SK-N-MC (cell line): ENCODE measurements at places on chromosomes 7 and 10.

- no peak for DNase-seq
Observed at GRCh38 chr7:85039196-85039923, 147.5 kb downstream of the SEMA3D start.

DNA sequence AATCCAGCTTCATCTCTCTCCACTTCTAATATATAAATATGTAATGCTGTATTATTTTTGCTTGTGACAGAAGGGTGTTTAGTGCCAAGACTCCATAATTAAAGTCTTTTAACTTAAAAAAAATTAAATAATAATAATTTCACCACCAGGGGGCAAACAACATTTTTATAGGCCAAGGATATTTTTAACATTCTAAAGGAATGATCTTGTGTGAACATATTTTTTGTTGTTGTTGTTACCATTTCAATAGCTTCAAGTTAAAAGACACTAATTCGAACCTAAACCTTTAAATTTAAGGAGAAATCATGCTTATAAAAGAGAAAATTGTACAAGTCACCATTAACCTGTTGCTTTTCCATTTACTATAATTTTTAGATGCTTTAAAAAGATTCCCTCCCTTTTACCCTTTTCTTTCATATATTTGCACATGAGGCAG is 7.5 kb upstream of the DNAJC1 start:
- no peak for DNase-seq

DNA sequence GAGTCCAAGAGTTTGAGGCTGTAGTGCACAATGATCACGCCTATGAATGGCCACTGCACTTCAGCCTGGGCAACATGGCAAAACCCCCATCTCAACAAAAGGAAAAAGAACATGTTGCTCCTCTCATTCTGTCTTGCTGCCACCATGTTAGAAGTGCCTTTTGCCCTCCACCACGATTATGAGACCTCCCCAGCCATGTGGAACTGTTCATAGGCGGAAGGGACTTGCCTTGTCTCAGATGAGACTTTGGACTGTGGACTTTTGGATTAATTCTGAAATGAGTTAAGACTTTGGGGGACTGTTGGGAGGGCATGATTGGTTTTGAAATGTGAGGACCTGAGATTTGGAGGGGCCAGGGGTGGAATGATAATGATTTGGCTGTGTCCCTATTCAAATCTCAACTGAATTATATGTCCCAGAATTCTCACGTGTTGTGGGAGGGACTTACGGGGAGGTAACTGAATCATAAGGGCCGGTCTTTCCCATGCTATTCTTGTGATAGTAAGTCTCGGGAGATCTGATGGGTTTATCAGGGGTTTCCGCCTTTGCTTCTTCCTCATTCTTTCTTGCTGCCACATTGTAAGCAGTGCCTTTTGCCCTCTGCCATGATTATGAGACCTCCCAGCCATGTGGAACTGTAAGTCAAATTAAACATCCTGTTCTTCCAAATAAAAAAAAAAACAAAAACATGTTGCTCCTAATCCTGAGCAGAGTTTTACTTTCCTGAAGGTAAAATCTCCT is 22.3 kb downstream of the DLG5 start:
- DNase-seq: no peak

DNA sequence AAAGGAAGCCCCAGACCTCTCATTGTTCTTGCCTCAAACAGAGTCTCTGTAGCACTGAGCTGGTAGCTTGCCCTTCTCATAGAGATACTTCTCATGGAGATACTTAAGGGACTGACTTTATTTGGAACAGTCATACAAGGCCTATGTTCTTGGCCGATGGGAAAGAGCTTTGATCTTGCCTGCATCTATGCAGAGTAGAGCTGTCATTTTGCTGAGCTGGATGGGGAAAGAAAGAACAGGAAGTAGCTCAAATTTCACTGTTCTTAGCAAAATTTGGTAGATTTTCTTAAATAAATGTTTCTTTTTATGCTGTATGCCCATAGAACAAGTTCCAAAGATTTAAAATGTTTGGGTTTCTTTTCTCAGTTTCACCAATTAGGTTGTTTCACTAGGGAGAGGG is 119.3 kb upstream of the SEC61G start:
- no peak for DNase-seq

GRCh38 chr10:62654966-62655336 is 149.6 kb upstream of the ADO start:
- DNase-seq: no peak

DNA sequence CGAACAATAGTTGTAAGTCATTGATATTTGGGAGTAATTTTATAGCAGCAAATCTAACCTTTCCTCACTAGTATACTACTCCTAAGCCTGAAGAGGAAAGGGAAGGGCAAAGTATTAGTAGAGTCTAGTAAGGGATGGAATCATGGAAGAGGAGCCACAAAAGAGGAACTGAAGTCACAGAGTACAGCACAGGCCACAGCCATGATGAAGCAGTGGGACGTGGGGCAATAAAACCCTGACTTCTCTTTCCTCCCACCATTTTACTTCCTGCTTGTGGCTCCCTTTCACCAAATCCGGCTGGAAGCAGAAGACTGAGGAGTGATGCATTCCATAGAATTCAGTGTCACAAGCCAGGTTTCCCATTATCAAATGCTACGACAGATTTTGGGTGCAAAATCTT is 58.7 kb downstream of the CABCOCO1 start:
- DNase-seq: no peak

- no peak for DNase-seq
Observed at GRCh38 chr7:148906707-148907498, 22.8 kb upstream of the EZH2 start.

DNA sequence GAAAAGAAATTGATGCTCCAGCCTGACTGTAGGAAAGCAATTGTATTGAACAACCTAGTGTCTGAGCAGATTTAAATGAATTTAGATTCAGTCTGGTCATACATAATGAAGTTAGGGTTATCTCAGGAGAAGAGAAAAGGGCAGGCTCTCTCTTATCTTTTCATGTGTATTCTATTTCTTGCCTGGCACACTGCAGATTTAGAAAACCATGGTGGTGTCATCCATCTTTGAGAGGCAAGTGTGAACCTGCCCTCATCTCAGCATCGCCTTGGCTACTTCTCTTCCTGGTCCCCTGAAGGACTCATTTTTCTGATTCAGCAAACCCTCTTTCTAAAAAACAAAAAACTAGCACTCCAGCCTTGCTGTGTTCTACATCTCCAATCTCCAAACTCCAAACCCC is 137.7 kb downstream of the LRRC4 start:
- no peak for DNase-seq

GRCh38 chr10:70843333-70843732 is 27.6 kb downstream of the SGPL1 start:
- no peak for DNase-seq

GRCh38 chr10:71555087-71555723 is 158.5 kb downstream of the CDH23 start:
- DNase-seq: no peak

DNA sequence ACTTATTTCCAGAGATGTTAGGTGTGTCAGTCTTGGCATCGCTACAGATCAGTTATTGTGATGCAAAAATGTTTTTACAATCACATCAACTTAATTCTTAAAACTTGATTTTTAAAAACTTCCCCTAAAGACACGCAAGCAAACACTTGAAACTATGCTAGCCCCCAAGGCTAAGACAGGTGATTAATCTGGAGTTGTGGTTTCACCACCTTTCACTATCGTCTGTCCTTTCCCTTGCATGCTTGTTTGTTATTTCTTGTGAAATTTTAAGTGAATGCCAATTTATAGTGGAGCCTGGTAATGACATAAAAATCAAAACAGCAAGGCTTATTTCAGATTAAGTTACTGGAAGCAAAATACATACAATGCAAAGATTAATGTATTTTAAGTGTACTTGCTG is 70.4 kb downstream of the SLC35B4 start:
- DNase-seq: no peak

DNA sequence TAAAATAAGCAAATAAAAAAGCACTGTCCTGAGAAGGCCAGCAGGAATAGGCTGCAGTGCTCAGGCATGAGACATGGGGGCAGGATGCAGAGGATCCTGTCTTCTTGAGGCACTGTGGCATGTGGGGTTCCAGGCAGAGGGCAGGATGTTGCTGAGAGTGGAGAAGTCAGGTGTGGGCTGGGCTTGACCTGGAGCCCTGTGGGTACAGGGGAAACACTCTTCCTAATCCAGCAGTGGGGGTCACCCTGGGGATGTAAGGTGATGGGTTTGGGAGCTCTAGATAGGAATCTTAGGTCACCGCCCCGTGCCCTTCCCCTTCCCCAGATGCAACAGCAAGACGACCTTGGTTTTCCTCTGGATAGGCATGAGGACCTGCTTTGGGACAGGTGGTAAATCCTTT is 13.6 kb downstream of the SUMF2 start:
- DNase-seq: no peak

- DNase-seq: no peak
Observed at GRCh38 chr7:158924956-158925355, 68.6 kb downstream of the DYNC2I1 start.

- DNase-seq: no peak
Observed at GRCh38 chr7:96786261-96786997, 76.8 kb upstream of the SEM1 start.

- no peak for DNase-seq
Observed at GRCh38 chr10:48705401-48705938, 20.8 kb downstream of the WDFY4 start.

- no peak for DNase-seq
Observed at GRCh38 chr10:103473261-103473671, 5.8 kb downstream of the CALHM3 start.

DNA sequence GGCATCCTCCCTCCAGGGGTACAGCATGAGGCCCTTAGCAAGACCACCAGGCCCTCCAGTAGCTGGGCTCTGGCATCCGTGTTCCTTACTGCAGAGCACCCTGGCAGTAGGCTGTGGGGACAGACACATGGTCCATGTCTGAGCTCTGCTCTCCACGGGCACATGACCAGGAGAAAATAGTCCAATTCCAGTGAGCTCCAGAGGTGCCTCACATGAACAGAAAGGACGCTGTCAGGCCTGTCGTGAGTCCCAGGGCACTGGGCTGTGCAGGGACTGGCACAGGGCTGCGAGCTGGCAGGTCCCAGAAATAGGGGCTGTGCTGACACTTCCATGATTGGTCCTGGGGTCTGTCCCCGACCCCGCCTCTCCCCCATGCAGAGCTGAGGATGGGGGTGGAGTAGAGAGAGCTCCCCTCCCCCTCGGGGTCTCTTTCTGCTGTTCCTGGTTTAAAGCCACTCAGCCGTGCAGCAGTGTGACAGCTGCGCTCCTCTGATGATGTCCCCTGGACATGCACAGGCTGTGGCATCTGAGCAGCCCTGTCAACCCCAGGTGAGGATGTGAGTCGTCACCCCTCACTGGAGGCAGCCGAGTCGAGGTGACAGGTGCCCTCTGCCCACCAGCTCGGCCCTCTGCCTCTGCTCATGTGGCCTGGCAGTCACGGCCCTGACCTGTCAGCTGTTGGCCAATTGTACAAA is 25.2 kb upstream of the ZNF488 start:
- DNase-seq: no peak

GRCh38 chr10:125146791-125147579 is 13.4 kb downstream of the CTBP2 start:
- DNase-seq: no peak

- DNase-seq: no peak
Observed at GRCh38 chr7:101714097-101714496, 85.0 kb upstream of the MYL10 start.

DNA sequence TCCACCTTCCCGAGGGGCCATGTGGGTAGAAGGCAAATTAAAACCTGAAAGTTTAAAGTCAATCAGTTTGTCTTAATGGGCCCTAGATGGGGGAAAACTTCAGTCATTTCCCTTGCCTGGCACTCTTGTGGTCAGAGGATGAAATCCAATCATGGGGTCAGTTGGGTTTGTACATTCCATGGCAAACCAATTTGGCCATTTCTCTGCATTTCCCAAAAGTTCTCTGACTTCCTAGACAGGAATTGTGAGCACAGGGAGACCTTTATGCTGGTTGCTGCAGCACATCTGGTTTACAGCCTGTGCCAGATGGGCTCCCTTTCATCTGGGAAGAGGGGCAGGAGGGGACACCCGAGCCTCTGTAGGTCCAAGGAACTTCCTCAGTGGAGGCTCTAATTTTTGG is 113.0 kb downstream of the CYP26A1 start:
- DNase-seq: no peak

GRCh38 chr7:584122-584465 is 64.4 kb upstream of the PDGFA start:
- DNase-seq: no peak

- DNase-seq: no peak
Observed at GRCh38 chr7:39733881-39734632, 110.7 kb downstream of the RALA start.

DNA sequence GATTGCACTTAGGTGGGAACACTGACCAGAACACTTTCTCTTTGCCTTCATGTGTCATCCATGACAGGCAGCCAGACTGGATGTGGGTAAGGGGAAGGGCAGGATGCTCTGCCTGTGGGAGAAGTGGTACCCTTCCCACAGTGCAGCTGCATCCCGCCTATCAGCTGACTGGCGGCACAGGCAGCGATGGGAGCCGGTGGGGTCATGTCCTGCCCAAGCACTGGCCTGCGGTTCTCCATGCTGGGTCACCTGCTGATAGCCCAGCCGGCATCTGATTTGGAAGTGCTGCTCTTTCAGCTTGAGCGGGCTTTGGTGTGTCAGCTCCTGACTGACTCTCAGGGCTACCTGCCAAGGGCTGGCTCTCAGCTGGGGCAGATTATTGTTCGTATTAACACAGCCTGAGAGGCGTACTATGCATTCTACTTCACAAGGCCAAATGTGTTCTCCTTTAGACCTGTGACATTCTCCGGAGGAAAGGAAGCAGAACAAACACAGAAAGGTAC is 105.2 kb upstream of the PDLIM1 start:
- no peak for DNase-seq

DNA sequence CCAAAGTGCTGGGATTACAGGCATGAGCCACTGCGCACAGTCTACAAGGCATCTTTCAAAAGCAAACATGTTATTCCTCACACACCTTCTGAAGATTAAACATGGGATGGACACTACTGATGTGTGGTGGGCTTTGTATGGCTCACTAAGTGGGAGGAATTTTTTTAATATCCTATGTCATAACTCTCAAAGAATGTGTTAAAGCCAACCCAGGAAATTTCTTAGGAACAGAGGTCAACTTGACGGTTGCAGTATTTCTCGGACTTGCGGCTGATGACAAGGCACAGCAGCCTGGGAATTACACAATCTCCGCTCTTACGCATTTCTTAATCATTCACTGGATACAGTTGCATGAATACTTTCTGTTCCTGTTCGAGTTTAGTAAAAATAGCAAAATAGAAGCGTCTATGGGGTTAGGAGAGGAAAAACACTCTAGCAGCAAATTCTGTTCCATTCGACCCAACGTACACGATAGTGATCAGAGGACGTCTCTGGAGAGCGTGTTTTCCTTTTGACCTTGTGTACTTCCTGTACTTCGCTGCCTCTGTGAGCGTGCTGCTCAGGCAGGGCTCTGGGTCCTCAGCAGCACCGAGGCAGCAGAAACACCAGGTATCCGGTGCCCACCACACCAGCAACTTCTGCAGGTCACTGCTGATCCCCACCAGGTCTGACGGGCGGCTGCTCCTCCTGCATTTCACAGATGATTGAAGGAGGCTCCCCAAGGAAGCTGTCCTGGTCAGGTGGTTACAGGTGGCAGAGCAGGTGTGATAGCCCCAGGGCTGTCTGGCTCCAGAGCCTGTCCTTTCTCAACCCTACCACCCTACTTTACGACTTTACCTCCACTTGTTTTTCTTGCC is 26.4 kb upstream of the SRGN start:
- DNase-seq: no peak

- DNase-seq: no peak
Observed at GRCh38 chr7:151830121-151830830, 46.6 kb downstream of the PRKAG2 start.
